ENCODE measurements at places on chromosomes 16 and 17.
A peak's percentile ranks its signal among the peaks of the same experiment; 100 is the strongest.

GRCh38 chr16:27805828-27806351, 255.9 kb downstream of the KATNIP start:
- DNase-seq, result no peak

- peak; percentile 80 for DNase-seq
Measured at GRCh38 chr17:77465358-77466041, 324.7 kb downstream of the SEC14L1 start.

DNA sequence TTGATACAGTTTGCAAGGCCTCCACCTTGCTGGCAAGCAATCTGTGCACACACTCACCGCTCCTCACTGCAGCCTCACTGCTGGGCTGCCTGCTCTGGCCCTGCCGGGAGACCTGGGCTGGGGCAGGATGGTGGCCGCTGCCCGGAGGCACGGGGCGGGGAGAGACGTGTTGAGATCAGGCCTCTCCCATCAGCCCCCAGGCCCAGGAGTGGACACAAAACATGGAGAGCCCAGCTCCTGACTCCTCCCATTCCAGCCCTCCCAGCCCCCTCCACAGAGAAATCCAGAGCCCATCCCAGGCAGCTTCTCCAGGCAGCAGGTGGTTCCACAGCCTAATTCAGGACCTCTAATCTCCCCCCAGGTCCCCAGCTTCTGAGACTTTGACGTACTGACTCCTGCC, 23.1 kb upstream of the RPL38 start:
- DNase-seq, result no peak

DNA sequence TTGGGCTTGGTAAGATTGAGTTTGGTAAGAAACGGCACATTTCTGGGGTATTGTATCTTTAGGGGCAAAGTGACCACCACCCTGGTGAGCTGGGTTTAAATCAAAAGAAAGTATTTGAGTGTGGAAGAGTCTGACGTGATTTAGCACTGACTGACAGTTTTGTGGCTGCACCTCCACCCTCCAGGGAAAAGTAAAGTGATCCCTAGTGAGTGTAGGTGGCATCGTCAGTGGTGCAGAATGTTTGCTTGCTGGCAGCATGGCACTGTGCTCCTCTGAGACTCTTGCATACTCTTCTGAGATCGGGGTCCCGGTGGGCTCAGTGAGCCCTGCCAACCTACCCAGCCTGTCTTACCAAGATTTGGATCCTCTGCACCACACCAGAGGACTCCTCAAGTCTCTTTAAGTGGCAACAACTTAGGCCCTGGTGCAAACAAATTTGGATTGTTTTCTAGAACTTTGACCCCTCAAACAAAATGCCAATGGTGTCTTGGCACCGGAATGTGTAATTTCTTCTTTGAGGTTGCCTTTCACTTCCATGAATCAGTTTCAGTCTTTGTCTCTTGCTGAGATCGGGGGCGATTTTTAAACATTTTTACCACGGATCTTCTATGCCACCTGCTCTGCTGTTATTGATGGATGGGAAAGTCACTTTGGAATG, 2.8 kb downstream of the PRKCB start:
- peak; percentile 39 for DNase-seq

GRCh38 chr17:30558686-30559545, 81.7 kb downstream of the GOSR1 start:
- peak; percentile 20 for DNase-seq

DNA sequence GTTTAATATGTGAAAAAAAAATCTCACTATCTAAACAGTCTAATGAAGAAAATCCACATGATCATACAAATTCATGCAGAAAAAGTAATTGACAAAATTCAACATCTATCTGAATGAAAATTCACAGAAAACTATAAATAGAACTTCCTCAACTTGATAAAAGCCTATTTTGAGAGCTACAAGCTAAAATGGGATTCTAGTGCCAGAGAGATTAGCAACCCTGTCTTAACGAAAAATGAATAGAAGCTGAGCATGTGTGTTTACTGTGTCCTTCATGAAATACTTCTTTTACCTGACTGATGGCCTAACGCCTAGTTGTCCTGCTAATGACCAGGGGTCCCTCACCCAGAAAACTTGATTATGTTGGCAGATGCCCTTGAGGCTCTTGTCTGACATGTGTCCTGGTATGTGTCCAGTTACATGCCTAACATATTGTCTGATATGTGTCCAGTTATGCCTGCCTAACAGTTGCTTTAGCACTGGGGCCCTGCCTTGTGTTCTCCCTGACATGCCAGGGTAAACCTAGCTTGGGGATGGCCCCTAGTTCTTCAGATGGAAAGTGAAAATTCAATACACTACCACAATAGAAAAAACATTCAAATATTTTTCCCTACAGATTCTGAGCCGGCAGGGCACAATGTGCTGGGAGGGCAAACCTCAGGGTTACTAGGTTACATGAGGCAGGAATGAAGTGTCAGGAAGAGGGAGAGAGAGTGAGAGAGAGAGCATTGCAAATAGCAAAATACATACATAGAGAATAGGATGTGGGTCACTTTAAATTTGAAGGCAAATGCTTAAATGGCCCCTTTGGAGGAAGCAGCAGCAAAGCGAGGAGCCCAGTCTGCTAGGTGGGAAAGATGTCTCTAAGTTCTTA, 834.0 kb downstream of the CDH11 start:
- no peak for DNase-seq

- no peak for DNase-seq
Measured at GRCh38 chr16:87973717-87974116, 22.5 kb downstream of the BANP start.

All from activated T-cell treated with anti-CD3 and anti-CD28 coated beads, Interleukin-2, amount 50 U/mL, for 24 hours (primary cell).